ENCODE measurements at places on chromosomes 3 and 15.
A peak's percentile ranks its signal among the peaks of the same experiment; 100 is the strongest.

GRCh38 chr3:58190882-58191281, 19.9 kb downstream of the DNASE1L3 start:
- no peak for DNase-seq

DNA sequence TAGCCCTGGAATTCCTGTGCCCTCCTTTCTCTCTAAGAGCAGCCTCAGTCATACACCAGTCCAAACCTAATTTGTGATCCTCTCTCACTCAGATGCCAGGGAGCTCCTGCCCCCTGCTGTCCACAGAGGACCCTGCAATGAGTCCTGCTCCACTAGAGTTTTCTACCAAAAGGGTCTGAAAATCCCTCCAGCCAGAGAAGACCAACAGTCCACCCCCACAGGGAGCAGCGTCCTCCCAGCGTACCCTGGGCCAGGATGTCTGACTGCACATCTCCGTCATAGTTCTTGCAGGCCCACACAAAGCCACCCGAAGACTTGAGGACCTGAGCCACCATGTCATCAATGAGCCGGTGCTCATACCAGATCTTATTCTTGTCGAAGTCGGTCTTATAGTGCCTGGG, 15.4 kb downstream of the IDH2 start:
- peak; percentile 35 for DNase-seq

- no peak for DNase-seq
These were observed 212.5 kb downstream of the EPHB1 start for GRCh38 chr3:135007607-135008006.

GRCh38 chr15:49339656-49340055, 83.4 kb upstream of the FGF7 start:
- no peak for DNase-seq

DNA sequence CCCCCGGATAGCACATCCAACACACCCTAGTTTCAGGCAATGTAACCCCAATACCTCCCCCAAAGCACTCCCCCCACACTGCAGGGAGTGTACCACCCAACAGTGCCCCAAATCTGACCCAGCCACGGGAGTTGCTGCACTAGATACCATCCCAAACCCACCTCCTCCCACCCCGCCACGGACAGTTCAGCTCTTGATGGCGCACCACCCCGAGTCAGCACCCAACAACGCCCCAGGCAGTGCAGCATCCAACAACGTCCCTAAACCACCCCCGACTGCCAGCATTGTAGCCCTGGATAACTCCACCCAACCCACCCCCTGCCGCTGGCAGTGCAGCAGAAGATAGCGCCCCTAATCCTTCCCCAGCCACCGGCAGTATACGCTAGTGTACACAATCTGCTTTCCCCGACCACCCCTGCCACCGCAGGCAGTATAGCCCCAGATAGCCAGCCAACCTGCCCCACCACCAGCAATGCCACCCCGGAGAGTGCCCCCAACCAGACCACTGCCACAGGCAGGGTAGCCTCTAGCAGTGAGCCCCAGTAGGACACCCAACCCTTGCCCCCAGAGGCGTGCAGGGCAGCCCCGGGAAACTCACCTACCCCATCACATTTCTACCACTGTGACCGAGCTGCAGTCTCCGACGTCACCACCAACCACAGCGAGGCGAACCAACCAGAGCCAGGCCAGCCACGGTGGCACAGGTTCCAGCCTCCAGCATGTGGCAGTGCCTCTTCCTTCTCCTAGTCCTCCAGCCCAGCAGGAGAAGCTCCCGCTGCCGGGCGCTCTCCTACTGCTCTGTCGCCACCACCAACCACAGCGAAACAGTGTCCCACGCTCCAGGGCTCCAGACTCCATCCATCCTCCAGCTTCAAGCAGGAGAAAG, 178.1 kb downstream of the POTEB3 start:
- DNase-seq: no peak

- no peak for DNase-seq
These were observed 106.8 kb downstream of the EDEM1 start for GRCh38 chr3:5294356-5294755.

DNA sequence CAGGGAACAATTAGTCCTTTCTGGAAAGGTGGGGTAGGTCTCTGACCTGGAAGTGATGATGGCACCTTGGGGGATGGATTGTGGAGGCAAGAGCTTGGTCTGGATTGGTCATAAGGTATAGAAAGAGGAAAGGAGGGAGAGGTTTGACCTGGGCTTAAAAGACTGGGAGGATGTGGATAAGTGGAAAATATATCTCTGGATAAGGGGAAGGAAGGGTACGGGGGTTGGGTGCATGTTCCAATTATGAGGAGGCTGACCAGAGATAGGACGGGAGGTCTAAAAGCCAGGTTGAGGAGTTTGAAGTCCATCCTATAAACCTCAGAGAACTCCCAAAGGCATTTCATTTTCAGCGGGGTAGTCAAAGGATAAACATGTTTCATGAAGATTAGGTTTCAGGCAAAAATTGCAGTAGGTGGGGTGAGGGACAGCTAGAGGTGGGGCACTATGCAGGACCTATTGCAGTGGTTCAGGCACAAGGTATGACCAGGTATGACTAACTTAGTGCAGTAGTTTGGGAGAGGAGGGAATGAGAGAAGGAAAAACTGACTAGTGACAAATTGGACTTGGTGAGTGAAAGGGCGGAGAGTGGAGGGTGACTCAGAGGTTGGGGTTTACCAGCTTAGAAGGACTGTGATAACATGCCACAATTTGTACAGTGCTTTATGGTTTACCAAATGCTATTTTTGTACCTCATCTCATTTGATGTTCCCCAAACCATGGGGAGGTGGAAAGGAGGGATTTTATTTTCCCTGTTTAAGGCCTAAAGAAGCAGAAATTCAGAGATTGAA, 10.7 kb downstream of the PDE8A start:
- no peak for DNase-seq

DNA sequence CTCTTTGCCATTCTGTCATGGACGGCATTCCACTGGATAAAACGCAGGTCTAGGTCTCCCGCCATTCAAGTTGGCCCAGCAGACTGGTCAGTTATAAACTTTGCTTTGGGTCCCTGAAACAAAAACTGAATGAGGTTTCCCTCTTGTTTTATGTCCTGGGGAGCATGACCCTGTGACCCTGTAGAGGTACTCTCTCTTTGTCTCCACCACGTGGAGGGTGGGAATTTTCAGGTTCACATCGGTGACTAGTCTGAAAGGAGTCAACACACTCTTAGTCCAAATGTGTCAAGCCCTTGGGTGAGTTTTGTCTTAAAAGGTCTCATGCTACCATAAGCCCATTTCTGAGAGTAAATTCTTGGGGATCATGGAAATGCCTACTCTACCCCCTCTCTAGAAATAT, 139.9 kb downstream of the PLCH1 start:
- DNase-seq: no peak

GRCh38 chr15:52104532-52105004, 8.0 kb downstream of the BCL2L10 start:
- no peak for DNase-seq
